ENCODE measurements at places on chromosomes 4 and X.
A peak's percentile ranks its signal among the peaks of the same experiment; 100 is the strongest.

DNA sequence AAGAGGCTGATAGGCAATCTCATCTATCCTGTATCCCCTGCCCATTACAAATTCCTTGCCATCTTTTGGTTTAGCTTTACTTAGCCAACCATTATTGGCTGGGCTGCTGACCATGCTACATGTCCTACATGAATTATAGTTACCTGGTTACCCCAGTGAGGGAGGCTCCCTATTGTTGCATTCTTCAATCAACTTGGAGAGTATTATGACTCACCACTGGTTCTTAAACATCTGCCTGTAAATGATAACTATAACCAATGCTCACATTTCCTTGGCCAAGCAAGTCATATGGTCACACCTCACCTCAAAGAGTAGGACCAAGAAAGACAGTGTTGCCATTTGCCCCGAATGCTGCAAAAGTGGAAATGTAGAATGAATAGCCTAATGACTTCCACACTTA lies 297.6 kb downstream of the IL15 start:
- ATAC-seq, result no peak

- ATAC-seq, result no peak
These were observed 459.0 kb downstream of the PDGFC start for GRCh38 chr4:156512622-156513021.

DNA sequence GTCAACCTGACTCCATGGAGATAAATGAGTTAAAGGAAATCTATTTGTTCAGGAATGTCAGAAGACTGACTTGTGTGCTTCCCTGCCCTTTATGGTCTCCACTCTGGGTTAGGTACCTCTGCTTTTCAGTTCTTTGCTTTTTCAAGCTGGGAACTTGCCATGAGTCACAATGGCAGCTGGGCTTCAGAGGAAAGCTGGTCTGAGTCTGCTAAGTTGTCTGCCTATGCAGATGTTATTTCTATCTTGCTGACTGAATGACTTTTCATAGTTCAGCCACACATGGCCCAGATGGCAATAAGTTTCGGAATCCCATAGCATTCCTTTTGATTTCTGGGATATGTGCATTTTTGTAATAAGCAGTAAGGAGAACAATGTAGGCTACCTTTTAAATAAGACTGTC lies 337.9 kb upstream of the FGF13 start:
- ATAC-seq, result no peak

DNA sequence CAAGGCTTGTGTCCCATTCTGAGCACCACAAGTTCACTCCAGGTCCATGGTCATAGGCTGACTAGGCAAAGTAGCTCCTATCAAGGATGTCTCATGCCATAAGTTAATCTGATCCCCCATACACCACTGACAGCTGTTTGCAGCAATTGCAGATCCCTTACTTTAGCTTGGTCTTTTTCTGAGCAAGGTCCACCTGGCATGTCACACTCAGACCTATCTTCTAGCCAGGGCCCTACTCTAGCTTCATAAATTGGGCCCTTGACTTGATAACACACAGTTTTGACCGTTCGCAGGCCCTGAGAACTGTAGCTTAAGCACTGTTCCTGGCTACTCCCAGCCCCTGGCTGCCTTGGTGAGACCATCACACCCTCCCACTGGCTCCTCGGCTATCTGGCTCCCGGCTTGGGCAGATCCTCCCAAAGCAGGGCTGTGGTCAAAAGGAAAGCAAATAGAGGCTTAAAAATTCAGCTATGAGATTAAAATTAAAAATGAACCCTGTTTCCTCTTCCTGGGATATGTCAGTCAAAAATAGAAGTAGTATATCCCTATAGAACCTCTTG lies 427.4 kb downstream of the RAB28 start:
- no peak for ATAC-seq

- ATAC-seq, result peak; percentile 92
These were observed 16.3 kb downstream of the TAF9B start for GRCh38 chrX:78123190-78123589.

- no peak for ATAC-seq
These were observed 18.6 kb downstream of the SHOX start for GRCh38 chrX:649166-649565.

DNA sequence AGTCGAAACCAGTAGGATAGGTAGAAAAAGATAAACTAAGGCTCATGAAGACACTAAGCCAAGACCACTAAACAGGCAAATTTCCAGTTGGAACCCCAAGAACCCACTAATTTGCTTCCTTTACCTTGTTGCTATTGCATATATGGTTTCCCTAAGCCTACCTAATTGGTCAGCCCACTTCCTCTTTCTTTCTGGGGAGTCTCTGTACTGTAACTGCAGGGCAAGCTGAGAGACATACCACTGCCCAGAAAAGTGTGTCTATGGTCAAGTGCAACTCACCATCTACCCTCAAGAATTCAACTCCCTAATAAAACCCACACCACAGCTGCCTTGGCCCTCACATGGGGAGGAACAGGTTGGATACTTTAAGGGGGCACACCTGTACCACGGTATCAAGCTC lies 28.6 kb downstream of the IDS start:
- no peak for ATAC-seq

DNA sequence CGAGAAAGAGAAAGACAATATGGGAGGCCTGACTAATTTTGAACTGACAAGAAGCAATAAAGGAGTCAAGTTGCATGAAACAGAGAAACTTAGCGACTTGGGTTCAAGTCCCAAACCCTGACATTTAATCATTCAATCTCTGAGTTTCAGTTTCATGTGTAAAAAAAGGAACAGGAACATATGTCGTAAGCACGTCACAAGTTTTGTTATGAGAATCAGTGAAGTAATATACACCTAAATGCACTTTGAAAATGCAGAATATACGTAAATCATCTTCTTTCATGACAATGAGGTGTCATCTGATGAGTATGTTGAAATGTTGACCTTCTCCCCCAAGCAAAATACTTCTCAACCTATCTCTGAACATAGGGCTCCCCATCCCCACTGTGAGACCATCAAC lies 10.4 kb downstream of the ACOT9 start:
- peak; percentile 91 for ATAC-seq

DNA sequence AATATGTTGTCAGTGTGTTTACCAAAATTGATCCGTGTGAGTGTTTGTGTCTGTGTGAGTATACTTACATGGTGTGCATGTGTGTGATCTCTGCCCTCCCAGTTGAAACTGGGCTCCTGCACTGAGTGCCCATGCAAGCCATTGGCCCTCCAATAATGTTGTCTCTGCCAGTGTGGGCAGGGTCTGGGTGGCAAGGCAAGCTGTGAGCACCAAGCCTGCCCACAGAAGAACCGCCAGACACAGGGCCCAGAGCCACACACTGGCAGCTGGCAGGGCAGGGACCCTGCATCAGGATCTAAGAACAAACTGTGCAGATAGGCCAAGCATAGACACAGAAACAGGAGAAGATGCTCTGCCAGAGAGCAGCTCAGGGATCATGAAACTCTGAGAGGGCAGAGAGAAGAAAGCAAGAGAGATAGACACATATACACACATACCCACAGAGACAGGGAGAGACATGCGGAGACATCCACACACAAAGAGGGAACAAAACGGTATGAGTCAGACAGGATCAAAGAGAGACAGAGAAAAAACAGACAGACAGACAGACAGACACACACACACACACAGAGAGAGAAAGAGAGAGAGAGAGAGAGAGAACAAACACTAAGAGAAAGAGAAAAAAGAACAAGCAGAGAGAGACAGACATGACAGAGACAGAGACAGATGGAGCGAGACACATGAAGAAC lies 555.0 kb downstream of the MID1IP1 start:
- ATAC-seq, result no peak

DNA sequence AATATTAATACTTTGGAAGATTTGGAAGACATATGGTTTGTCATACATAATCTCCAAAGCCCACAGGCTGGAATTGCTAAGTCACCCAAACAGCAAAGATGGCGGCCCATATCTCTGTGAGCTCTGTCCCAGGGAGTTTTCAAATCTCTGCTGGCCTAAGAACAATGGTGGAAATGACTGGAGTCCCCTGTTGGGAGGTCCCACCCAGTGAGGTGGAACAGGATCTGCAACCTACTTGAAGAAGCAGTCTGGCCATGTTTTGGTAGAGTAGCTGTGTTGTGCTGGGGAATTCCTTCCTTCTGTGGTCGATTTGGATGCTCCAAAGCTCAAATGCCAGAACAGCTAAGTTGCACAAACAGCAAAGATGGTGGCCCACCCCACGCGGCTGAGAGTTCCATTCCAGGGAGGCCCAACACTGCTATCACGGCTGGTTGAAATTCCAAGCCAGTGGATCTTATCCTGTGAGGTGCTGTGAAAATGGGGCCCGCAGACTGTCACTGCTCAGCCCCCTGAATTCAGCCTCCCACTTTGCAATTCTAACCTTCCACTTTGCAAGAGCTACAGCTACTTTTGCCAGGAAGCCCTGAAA lies 3.2 kb upstream of the UGT2B7 start:
- ATAC-seq, result no peak

GRCh38 chr4:2348786-2349185 lies 69.7 kb downstream of the ZFYVE28 start:
- ATAC-seq, result no peak

- no peak for ATAC-seq
These were observed 92.7 kb downstream of the PJA1 start for GRCh38 chrX:69072486-69073006.

DNA sequence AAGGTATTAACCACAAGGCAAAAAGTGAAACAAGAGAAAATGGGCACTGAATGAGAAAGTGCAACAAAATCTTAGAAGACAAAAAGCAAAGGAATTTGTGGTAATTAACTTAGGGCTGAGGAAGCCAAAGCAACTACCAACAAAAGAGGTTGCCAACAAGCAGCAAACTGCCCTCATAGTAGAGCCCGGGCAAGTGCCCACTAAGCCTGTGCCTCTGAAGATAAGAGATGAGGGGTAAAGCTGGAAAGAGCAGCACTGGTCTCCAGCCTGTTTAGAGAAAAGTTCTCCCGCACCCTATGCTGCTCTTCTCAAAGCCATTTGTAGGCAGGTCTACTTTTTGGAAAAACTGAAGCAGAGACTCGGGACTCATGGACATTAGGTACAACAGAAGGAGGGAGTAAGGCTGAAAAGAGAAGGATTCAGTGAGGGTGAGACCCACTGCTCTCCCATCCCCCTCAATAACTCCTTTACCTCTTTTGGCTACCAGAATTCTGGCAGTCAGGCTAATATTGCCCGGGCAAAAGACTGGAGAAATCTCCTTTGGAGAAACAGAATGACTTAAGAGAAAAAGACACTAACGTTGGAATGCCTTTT lies 29.6 kb upstream of the KCNE5 start:
- no peak for ATAC-seq

DNA sequence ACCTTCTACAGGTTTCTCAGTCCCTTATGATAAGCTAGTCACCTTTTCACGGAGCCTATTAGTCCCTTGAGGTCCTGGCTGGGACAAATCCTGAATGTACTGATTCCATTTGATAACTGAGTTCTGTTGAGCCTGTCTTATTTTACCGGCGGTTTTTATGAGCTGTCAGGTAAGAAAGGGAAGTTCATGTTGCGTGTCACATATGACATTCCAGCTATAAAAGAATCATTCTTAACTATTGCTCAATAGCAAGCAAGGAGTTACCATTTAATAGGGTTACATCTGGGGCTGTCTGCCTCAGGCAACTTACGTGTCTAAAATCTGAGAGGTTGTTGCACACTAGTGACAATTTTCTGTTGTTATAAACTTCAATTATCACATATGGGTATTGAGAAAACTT lies 394.6 kb downstream of the TECRL start:
- ATAC-seq, result no peak

DNA sequence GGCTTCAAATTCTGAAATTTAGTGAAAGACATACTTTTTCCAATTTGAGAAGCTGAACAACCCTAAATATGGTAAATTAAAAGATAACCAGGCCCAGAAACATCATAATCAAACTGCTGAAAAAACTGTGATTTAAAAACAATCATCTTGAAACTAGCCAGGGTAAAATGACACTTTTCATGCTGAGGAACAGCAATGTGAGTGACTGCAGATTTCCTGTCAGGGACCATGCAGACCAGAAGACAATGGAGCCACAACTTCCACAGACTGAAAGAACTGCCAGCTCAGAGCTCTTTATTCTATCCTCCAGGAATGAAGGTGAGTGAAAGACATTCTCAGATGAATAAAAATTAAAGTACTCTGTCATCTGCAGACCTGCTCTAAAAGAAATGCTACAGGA lies 73.3 kb downstream of the NAT8L start:
- no peak for ATAC-seq

DNA sequence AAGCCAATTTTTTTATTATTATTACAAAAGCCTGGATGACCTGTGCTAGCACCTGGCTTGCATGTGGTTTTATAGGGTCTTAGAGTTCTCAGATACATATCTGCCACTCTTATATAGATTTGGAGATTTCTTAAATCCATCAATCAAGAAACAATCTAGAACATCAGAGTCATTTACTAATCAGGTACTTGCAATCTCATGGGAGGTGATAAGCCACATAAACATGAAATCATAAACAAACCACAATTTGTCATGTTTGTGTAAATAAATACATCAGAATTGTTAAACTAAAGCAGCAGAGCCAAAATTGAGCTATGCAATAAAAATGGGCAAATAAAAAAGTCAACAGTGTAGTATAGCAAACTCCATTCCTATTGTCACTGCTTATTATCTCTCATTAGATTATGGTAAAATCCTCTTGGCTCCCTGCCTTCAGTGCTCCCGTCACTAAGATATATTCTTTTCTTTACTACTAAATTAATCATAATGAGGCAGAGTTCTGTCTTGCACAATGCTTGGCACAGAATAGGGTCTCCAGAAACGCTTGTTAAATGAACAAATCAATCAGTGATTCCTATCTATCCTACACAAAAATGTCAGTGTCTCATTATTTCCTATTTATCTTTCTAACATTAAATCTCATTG lies 108.7 kb upstream of the TTC29 start:
- ATAC-seq, result no peak

DNA sequence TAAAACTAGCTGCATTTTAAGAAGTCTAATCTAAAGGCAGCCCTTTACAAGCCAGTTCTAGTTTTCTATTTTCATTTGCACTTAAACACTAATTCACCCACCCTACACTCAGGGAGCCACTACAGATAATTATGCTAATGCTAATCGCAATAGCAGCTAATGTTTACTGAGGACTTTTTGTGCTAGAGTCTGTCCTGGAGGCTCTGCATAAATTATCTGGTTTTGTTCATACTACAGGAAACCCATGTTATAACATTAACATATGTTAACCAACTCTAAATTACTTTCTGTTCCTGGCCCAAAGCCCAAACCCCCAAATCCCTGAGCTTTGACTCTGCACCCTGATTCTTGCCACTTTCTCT lies 480 bp upstream of the RADX start:
- ATAC-seq, result no peak

DNA sequence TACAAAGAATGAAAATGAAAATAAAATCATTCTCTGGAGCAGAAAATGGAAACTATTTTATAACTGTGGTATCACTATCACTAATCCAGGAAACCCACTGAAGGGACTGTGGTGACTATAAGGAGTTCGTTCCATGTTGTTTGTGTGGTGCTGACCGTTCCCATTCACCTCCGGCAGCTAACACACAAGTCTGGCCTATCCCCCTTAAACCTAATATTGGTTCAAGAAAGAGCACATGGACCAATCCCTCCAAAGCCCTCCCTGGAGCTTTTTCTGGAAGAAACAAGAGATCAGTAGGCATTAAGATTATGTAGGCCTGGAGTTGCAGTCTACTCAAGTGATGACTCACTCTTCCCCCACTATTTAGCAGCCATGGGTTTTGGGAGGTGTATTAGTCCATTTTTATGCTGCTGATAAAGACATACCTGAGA lies 25.9 kb upstream of the FAM241A start:
- ATAC-seq, result peak; percentile 87
